CD8-positive, alpha-beta memory T cell (primary cell): ENCODE measurements at places on chromosomes 3 and 15. TPM values are rescaled to one million over a fixed set of nuclear protein-coding genes. Genes with fewer than 3 reads are reported as not detected.

FAM107A gene
- total RNA-seq, result not detected

MGA gene
- 40.1 TPM for total RNA-seq

EIF2B5 gene
- 83.9 TPM for total RNA-seq

CCR3 gene
- not detected for total RNA-seq

SLC28A2 gene
- total RNA-seq, result not detected

ARNT2 gene
- 0.11 TPM for total RNA-seq

MOBP gene
- not detected for total RNA-seq

SLC9C1 gene
- not detected for total RNA-seq

CCDC174 gene
- 16.8 TPM for total RNA-seq

PIGBOS1 gene
- 11.9 TPM for total RNA-seq

KCNAB1 gene
- not detected for total RNA-seq

LNP1 gene
- 1.5 TPM for total RNA-seq

RBM5 gene
- 127 TPM for total RNA-seq

STAC gene
- total RNA-seq, result not detected

TRIM59 gene
- total RNA-seq, result 30.7 TPM

CPLX3 gene
- total RNA-seq, result not detected

ZNF80 gene
- 1.8 TPM for total RNA-seq

FOXB1 gene
- 0.37 TPM for total RNA-seq

SPINK8 gene
- not detected for total RNA-seq

GRK7 gene
- not detected for total RNA-seq

BCHE gene
- not detected for total RNA-seq
